Stimulated activated CD8-positive, alpha-beta memory T cell treated with anti-CD3 and anti-CD28 coated beads, Interleukin-4, amount 100 ng/mL, for 1 hour (primary cell): ENCODE measurements at places on chromosomes 1 and 21.

- no peak for DNase-seq
Observed at GRCh38 chr1:184078564-184079249, 27.2 kb downstream of the TSEN15 start.

GRCh38 chr21:16891821-16892220 lies 621.0 kb upstream of the CXADR start:
- DNase-seq: no peak

- no peak for DNase-seq
Observed at GRCh38 chr1:60751306-60751705, 331.1 kb upstream of the NFIA start.

DNA sequence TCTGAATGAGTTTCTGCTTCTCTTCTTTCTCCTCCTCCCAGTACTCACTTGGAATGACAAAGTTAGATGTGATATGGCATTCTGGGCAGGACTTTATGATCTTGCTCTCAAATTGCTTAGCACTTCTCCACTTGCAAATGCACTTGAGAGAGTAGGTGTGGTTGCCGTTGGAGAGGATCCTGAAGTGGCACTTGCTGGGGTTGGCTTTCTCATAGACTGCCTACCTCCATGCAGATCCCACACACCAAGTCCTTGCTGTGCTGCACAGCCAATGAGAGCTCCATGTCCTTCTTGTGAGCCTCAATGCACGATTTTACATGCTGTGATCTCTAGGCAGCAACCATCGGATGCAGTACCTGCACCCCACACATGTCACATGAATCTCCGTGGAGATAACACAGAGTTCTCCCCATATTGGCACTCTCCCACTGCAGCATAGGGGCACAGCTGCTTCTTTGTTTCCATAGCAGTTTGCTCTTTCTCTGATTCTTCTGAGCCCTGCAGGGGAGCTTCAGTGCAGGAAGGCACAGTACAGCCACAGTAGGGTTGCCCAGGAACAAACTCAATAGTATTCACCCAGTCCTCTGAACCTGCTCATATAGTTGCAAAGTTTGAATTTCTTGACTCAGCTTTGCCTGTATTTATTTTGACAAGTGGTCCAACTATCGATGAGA lies 45.2 kb downstream of the ZNF691 start:
- DNase-seq: no peak

DNA sequence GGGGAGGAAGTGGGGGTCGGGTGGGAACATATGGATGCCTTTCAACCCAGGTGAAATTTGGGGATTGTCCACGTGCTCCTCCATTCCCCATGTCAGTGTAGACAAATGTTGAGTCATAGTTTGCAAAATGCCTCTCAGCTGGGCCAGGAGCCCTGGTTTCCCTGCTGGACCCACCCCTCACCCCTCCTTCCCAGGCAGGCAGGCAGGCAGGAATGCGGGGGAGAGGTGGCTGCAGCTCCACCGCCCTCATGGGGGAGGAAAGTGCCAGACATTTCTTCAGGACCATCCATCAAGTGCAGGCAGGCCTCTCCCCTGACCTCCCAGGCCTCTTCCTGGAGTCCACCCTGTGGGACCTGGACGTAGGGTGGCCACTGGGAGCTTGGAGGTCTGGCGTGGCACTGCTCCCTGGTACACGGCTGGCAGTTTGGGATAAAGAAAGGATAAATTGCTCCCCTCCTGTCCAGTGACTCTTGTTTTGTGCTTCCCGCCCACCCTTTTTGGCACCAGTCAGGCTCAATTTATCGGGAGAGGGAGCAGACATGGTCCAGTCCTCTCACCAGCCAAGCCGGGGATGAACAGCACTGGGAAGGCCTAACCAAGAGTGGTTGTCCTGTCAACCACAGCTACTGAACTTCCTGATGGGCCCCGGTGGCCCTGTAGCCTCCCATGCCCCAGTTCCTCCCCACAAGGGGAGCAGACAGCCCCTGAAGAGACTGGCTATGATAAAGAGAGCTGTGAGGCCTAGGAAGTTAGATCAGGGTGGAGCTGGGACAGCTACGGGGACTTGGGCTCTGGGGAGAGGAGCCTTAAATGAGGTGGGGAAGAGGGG lies 18.9 kb downstream of the NPR1 start:
- no peak for DNase-seq

DNA sequence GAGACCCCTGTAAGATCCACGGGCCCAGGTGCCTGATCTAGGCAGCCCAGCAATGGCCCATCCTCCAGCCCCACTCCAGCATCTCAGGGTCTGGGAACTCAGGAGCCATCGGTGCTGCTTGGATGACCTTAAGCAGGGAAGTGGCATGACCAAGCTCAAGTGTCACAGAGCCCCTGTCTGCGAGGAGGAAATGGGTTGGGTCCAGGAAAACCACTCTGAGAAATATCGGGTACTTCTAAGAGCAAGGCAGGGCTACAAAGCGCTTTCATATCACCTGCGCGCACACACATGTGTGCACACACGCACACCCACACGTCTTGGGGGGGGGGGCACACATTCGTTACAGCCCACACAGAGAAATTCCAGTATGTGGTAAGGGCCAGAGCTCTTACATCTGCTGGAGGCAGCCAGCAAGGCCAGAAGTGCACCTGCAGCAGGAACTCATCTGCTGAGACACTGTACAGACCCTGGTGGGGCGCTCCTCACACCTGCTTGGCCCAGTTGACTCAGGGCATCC lies 32.6 kb upstream of the SPOCD1 start:
- DNase-seq: no peak

DNA sequence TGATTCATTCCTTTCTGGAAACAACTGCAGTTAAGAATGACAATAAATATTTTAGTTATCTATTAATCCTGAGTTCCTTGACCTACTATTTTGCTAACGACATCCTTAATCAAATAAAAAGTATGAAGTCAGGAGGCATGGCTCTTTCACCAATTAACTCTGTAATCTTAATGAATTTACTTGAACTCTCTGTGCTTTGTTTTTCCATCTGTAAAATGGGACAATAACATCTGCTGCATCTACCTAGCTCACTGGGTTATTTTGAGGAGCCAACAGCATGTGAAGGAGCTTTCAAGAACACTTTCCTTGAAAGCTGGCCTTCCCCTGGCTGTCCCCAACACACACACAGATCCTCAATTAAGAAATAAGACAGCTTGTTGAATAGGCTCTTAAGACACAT lies 47.9 kb downstream of the COLGALT2 start:
- no peak for DNase-seq

DNA sequence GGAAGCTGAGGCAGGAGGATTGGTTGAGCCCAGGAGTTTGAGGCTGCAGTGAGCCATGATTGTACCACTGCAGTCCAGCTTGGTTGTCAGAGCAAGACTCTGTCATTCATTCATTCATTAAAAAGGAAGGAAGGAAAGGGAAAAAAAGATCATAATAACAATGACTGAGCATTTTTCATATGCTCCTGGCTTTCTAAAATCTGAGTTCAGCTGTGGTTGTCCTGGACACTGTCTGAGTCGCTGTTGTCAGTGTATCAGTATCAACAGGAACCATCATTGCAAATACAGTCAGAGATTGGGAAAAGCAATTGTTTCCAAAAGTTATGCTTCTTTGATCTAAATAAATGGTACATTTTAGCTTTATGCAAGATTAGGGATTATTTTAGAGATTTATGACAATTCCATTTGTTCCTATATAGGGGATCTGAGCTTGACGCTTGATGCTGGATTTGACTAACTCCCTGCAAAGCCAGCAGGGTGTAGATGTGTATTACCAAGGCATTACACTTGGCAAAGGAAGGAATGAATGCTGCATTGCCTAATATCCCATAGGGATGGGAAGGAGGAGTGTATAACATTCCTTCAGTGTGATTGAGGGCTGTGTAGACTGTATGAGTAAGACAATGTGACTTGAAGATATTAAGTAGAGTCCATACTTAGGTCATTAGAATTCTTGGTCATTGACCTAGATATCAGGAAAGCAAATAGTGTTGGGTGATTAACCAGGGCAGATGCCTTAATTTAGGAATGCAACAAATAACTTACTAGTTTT lies 100.2 kb downstream of the DISP1 start:
- no peak for DNase-seq

DNA sequence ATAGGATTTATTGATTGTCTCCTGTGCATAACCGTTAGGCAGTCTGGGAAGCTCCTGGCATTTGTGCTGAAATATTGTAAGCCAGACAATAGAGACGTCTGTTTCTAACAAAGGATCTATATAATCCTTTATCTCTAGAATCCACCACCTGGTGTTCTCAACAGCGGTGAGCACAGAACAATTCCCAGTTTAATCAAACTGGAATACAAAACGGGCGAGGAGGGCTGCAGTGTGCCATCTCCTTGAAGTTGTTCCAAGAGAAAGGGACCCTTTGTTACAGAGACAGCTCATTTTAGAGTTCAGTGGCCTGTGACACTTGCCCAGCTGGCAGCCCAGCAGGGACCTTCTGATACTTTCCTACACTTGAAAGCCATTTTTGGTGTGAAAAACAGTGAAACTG lies 162.8 kb upstream of the IVNS1ABP start:
- no peak for DNase-seq
